ENCODE measurements at places on chromosomes 3 and 15.

DNA sequence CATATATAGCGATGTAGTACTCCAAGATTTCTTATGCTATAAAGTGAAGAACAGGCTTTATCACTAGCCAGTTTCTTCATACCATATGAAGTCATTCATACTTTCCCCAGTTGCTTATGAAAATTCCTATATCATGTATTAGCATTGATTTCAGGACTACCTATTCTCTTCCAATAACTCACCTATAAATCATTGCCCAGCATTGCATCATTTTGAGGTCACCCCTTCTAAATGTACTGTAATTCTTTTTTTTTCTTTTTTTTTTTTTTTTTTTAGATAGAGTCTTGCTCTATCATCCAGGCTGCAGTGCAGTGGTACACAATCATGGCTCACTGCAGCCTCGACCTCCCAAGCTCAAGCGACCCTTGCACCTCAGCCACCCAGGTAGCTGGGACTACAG, 27.1 kb downstream of the RTP3 start:
- DNase-seq = no peak

DNA sequence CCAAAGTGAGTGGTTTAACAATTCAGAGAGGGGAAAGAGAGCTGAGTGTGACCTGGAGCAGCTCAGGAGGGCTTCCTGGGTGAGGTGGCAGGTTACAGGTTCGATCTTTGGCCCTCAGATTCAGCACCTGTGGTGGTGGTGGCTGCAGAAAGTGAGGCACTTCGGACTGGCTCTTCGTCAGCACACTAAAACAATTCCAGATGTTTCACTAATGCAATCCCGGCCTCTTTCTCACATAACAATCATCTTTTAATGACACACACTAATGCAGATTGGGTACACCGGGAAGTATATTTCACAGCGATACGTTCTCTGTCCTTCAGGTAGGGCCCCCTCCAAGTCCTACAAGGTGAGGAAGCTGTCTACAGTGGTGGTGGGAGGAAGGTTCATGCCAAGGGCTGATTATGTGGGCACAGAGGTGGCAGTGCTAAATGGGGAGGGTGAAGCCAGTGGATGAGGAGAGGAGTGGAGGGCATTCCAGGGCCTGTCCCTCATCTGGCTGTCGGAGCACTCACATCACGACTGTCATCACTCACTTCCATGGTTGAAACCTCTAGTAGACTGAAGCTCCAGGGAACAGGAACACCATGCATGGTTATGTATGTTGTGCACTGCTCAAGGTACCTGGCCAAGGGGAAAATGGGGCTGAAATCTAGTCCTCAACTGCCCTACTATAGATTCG, 171.1 kb downstream of the RAB11A start:
- no peak for DNase-seq

DNA sequence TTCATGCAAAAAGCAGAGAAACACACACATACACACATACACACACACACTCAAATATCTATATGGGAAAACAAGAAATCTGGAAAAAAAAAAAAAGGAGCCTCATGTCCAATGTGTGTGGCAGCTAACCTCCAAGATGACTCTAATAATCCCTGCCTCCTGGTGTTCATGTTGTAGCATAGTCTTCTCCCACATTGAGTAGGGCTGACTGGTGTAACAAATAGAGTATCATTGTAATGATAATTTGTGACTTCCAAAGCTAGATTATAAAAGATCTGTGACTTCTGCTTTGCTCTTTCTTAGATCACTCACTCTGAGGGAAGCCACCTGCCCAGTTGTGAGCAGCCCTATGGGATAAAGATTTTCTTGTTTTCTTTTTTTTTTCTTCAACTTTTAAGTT, 130.9 kb upstream of the TNIK start:
- DNase-seq = no peak

DNA sequence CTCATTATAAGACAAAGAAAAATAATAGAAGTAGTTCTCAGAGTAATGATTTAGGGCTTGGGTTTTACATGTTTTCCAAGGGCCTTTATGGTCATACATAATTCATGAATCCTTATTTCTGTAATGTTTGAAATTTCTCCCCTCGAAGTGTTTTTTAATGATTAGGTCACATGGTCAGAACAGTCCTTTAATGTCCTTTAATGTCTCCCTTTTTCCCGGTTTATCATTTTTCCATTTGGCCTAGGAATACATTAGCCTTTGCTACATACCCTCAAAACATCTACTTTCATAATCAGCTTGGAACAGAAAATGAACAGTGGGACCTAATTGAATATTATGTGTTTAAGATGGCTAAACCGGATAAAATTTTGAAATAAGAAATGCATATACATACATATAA, 159.9 kb upstream of the ROBO2 start:
- DNase-seq = no peak

- DNase-seq = no peak
Observed at GRCh38 chr3:134666466-134666865, 15.6 kb upstream of the KY start.

- no peak for DNase-seq
Observed at GRCh38 chr15:73930790-73931281, 4.6 kb downstream of the LOXL1 start.

GRCh38 chr3:12973827-12974226, 99.4 kb downstream of the IQSEC1 start:
- DNase-seq = no peak

DNA sequence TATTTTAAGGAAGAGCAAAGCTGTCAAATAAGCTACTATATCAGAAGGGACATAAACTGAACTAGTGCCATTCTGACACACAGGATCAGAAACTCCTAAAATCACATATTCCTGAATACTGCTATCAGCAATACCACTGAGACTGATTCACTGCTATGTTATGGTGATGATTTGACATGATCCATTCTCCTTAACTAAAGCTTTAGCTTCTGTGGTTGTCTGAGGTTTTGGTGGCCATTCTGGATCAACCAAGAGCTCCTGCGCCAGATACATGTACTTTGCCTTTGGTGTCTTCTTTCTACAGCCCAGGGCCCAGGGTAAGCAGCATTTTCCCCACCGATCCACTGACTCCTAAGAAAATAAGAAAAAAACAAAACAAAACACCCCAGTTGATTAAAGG, 6.7 kb upstream of the GP5 start:
- no peak for DNase-seq

DNA sequence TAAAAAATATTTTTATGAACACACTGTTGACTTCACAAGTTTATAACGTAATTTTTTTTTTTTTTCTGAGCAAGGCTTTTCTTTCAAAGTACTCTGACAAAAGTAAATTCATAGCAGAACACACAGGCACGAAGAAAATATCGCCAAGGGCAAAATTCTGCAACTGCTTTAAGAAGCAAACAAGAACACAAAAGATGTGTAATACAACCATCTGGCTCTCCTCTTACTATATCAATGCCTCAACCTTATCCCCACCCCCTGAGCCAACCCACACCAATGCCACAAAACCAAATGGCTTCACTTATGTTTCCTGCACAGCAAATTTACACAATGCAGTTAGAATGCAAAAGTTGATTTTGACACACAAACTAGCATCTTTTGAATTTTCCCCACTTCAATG, 274.2 kb downstream of the FOXP1 start:
- no peak for DNase-seq

GRCh38 chr3:64988188-64988587, 300.4 kb upstream of the ADAMTS9 start:
- DNase-seq = no peak

DNA sequence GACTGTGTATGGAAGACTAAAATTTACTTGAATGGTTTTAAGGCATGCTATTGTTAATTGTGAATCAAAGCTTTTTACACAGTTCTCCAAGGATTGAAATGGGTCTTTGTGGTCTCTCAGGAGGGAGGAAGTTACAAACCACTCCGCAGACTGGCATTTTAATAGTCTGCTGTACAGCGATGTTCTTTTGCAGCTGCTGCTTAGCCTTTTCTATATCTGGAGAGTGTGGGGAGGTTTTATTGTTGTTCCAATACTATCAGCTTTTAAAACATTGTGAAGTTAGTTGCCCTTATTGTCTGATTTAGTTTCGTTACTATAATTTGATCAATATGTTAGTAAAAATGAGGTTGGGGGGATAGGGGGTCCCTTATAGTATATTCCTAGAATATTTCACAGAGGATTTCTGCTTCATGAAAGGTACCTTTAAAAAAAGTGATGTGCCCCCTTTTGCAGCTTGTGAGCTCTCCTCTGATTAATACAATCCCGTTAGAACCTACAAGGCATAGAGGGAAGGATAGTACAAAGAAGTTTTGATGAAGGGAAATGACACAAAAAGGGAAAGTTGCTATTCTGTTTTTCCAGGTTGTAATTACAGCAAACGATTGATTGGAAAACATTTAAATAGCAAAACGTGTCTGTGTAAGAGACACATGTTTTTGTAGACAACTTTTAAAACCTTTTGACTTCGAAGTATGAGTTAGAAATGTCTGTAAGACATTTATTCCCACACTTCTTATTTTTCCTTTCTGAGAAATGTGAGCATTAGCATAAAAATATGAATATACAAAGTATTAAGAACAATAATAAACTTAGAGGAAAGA, 158.3 kb upstream of the CGNL1 start:
- DNase-seq = no peak

GRCh38 chr3:189975391-189975990, 145.2 kb downstream of the P3H2 start:
- DNase-seq = no peak

Measured in stimulated activated CD8-positive, alpha-beta memory T cell treated with anti-CD3 and anti-CD28 coated beads, Interleukin-7, amount 100 ng/mL, for 1 hour (primary cell).